ENCODE measurements at places on chromosomes 12 and 14.

DNA sequence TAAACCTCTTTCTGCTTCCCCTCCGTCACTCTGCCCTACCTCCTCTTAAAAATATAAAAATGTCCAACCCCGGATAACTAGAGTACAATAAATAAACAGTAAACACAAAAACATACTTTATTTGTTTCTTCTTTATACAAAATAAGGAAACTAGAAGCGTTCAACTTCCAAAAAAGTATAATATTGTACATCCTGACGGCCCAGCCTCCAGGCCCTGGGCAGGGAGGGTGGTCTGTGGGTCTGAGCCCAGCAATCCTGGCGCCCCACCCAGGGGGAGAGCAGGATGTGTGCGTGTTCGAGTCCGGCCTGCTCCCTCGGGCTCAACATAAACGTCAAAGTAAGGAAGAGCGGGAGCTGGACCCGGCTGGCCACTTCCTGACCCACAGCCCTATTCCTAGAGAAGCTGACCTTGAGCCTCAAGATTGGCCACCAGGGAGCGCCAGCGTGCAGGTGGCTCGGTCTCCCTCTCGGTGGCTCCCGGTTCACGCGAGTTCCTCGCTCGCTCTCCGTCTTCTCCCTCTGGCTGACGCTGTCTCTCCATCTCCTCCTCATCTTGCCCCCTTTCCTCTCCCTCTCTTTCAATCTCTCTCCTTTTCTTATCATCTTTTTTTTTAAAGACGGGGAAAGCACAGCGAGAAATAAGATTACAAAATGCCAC, 9.4 kb downstream of the LHX5 start:
- peak; percentile 91 for DNase-seq

DNA sequence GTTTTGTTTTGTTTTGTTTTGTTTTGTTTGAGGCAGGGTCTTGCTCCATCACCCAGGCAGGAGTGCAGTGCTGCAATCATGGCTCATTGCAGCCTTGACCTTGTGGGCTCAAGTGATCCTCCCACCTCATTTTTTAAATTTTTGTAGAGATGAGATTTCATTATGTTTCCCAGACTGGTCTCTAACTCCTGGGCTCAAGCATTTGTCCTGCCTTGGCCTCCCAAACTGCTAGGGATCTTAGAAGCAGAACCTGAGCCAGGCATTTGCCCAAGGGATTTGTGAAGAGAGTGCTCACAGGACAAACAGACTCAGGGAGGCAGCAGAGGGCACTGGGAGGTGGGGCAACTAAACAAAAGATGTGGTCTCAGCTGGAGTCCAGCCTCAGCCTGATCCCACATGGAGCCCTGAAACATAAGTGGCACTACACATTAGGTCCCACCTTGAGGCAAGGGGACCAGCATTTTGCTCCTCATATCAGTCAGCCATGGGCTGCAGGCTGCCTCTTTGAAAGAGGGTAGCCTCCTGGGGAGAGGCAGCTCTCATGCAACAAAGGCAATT, 86.2 kb upstream of the CMKLR1 start:
- DNase-seq: no peak

GRCh38 chr14:39488600-39488999, 56.4 kb upstream of the FBXO33 start:
- peak; percentile 31 for DNase-seq

DNA sequence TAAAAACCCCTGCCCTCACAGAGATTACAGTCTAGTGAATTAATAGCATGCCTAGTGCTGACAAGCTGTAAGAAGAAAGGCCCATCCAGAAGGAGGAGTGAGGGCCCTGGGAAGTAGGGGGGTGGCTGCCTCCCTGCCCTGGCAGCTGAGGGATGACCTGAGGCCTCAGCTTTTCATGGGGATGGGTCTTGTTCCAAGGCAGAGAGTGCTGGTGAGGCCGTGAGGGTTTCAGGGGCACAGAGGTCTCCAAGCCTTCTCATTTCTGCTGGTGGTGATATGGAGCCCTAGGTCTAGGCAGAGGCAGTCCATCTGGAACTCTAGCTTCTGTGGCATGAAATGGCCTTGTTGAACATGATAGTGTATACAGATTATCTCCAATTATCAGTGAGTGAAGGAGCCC, 114.4 kb downstream of the ZFP36L1 start:
- no peak for DNase-seq
